ENCODE measurements at places on chromosomes 12 and 14.

- no peak for DNase-seq
These were observed 18.0 kb upstream of the CRACR2A start for GRCh38 chr12:3770891-3771290.

GRCh38 chr12:52585946-52586345 lies 12.3 kb upstream of the KRT74 start:
- no peak for DNase-seq

- no peak for DNase-seq
These were observed 7.3 kb upstream of the RIC8B start for GRCh38 chr12:106767206-106767605.

DNA sequence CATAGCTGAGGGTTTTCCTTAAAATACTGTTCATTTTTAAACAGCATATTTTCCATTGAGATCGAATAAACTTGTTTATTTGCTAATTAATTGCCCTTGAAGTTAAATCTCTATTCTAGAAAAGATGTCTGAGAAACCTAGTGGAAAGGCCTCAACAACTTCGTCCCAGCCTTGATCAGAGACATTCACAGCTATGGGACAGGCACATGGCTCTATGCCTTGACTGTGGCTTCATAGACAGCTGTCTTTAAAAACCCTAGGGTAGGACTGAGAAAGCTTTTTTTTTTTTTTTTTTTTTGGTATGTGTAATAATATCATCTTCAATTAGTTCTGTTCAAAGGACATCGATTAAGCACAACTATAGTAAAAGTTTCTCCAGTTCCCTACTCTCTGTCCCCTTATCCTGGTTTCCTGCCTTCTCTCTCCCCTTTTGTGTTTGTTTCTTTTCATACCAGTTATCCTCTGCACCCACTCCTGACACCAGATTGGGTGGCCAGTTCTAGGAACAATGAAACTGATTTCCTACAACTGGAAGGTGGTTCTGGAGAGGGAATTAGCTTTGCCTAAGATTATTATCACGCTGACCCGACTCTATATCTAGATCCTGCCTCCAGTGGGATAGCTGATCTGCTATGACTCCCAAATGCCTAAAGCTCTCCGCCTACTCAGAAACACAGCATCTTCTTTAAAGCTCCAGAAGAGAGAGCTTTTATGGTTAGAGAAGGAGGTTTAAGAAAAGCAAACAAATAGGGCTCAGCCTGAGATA lies 20.3 kb downstream of the SOCS2 start:
- no peak for DNase-seq

GRCh38 chr12:10584415-10584814 lies 29.0 kb downstream of the MAGOHB start:
- no peak for DNase-seq

GRCh38 chr12:19520646-19521415 lies 81.5 kb downstream of the AEBP2 start:
- no peak for DNase-seq

DNA sequence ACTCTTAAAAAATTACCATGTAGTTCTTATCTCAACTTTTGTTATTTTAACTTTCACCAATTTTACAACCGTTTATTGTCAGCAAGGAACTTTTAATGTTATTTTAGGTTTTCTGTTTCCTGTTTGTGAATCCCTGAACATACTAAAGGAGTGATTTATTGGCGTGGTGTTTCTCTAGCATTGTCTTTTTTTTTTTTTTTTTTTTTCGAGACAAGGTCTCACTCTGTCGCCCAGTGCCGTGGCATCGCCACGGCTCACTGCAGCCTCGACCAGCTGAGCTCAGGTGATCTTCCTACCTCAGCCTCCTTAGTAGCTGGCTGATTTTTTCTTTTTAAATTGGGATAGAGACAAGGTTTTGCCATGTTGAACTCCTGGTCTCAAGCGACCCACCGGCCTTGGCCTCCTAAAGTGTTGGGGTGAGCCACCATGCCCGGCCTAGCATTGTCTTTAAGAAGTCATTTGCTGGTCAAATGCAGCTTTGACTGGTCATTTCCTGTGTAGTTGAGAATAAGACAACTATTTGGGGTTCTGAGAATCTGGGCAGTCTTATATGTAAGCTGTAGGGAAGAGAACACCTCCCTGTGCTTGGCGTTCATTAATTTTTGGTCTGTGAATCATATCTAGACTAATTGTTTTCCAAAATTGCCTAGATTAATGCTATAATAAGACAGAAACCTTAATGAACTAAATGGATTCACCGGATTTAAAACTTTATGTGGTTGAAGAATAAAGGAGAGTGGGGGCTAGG lies 2.1 kb downstream of the WASHC4 start:
- DNase-seq, result no peak

- no peak for DNase-seq
These were observed 60.1 kb upstream of the RESF1 start for GRCh38 chr12:31899109-31899508.

GRCh38 chr14:101808894-101809670 lies 47.6 kb downstream of the PPP2R5C start:
- no peak for DNase-seq

- DNase-seq, result no peak
These were observed 585.4 kb downstream of the SNAPC1 start for GRCh38 chr14:62347562-62348011.
